Vein endothelial cell (primary cell): ENCODE measurements at places on chromosomes 6 and 20. TPM values are rescaled to one million over a fixed set of nuclear protein-coding genes. Genes with fewer than 3 reads are reported as not detected.

UBE3D gene
- 5.6 and 6.9 TPM in 2 replicates for total RNA-seq

KHDC1L gene
- not detected in 2 replicates for total RNA-seq

NKAPL gene
- 0.33 and 0.57 TPM in 2 replicates for total RNA-seq

CITED2 gene
- 81.3 and 107 TPM in 2 replicates for total RNA-seq

OLIG3 gene
- not detected in 2 replicates for total RNA-seq

CRIP3 gene
- total RNA-seq, result not detected in 2 replicates

NOX3 gene
- not detected in 2 replicates for total RNA-seq
